ENCODE measurements at places on chromosomes 12 and 14. TPM values are rescaled to one million over a fixed set of nuclear protein-coding genes. Genes with fewer than 3 reads are reported as not detected.

- no peaks in the 10 kb centered on the region for H3K27me3 ChIP-seq
- peak overlapping the region; percentile 59 for H3K27ac ChIP-seq
- peaks cover 71% of the 10 kb centered on the region for H3K36me3 ChIP-seq
- no peak for DNase-seq
- no peaks in the 10 kb centered on the region for H3K4me1 ChIP-seq
Observed at GRCh38 chr12:49028666-49029275, 10.2 kb upstream of the PRKAG1 start.

DNA sequence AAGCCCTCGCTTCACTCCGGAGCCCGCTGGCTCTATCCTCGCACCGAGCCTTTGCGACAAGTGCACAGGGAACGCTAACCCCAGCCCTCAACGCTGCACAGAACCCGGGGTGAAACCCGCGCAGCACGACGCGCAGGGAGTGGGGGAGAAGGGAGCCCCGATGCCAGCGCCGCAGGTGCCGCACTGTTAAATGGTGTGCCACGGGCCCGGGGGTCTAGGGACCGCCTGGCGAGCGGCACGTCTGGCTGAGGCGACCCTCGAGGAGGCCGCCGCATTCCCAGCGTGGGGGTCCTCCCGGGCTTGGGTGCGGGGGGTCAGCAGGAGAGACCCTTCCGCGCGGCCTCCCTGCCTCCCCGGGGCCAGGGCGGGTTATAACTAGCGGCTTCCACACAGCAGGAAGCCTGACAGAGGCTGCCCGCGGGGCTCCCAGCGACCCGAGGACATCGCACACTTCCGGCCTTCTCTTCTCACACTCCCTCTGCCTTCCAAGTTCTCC, 23.8 kb upstream of the LRTM2 start:
- H3K4me1 ChIP-seq, result peaks cover 20% of the 10 kb centered on the region
- H3K4me3 ChIP-seq, result peak overlapping the region; percentile 83
- no peaks in the 10 kb centered on the region for H3K27me3 ChIP-seq
- peak; percentile 33 for DNase-seq
- peak overlapping the region; percentile 94 for H3K27ac ChIP-seq
- H3K36me3 ChIP-seq, result no peaks in the 10 kb centered on the region

GRCh38 chr14:89588016-89588415, 171.0 kb upstream of the FOXN3 start:
- no peak for DNase-seq
- H3K4me3 ChIP-seq, result no peak overlapping the region
- H3K27me3 ChIP-seq, result no peaks in the 10 kb centered on the region
- H3K27ac ChIP-seq, result peak overlapping the region; percentile 77
- H3K36me3 ChIP-seq, result peaks cover 20% of the 10 kb centered on the region
- H3K4me1 ChIP-seq, result peaks cover 38% of the 10 kb centered on the region

- DNase-seq, result no peak
- no peak overlapping the region for H3K27ac ChIP-seq
- H3K27me3 ChIP-seq, result no peaks in the 10 kb centered on the region
- H3K4me1 ChIP-seq, result no peaks in the 10 kb centered on the region
- H3K36me3 ChIP-seq, result no peaks in the 10 kb centered on the region
- no peak overlapping the region for H3K4me3 ChIP-seq
Observed at GRCh38 chr12:66848967-66849366, 170.1 kb upstream of the GRIP1 start.

GRCh38 chr12:24739106-24739779, 209.7 kb downstream of the BCAT1 start:
- no peak overlapping the region for H3K27ac ChIP-seq
- H3K4me1 ChIP-seq, result peaks cover 2% of the 10 kb centered on the region
- H3K4me3 ChIP-seq, result no peak overlapping the region
- peaks cover 4% of the 10 kb centered on the region for H3K27me3 ChIP-seq
- no peaks in the 10 kb centered on the region for H3K36me3 ChIP-seq

DNA sequence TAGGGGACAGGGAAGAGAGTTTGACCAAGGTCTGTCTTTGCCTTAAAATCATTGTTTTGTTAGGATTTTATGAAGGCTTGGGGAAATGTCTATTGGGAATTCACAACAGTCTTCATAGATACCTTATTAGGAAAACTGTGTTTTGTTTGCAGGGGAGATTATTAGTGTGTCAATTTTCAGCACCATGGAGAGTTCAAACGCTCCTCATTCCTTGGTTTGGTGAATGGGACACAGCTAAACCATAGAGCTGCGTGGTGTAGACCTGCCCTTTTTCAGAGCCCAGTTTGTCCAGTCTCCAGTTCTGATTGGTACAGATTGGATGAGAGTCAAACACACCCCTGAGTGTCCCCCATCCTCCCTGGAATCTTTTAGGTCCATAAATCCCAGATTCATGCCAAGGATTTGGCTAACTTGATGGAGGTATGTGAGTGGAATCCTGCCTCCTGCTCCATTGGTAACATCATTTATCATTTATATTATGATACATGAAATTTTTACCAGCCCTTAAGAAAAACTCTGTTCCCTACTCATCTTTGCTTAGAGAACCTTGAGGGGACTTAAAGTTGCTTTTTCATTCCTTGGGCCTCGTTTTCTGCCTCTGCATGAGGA, 12.0 kb downstream of the NGDN start:
- no peak for DNase-seq
- no peak overlapping the region for H3K4me3 ChIP-seq
- H3K36me3 ChIP-seq, result peaks cover 73% of the 10 kb centered on the region
- peaks cover 10% of the 10 kb centered on the region for H3K4me1 ChIP-seq
- H3K27me3 ChIP-seq, result no peaks in the 10 kb centered on the region
- no peak overlapping the region for H3K27ac ChIP-seq

GRCh38 chr14:55097881-55098560, 31.0 kb upstream of the LGALS3 start:
- H3K36me3 ChIP-seq, result no peaks in the 10 kb centered on the region
- H3K4me3 ChIP-seq, result peak overlapping the region; percentile 50
- H3K27me3 ChIP-seq, result no peaks in the 10 kb centered on the region
- H3K4me1 ChIP-seq, result peaks cover 13% of the 10 kb centered on the region
- DNase-seq, result no peak

DNA sequence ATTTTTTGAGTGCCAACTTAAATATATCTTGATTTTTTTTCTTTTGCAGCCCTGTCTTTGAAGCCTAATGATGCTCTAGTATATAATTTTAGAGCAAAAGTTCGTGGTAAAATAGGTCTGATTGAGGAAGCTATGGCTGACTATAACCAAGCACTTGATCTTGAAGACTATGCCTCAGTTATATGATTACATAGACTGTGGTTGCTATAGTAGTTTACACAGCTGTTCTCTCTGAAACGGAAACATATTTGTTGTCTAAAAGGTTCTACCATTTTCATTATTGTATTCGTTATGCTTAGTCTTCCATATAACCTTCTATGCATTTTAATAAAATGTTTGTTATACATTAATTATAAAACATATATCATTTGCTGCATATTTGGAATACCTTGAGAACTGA, 246.7 kb downstream of the TTC6 start:
- no peak overlapping the region for H3K27ac ChIP-seq
- no peaks in the 10 kb centered on the region for H3K4me1 ChIP-seq
- no peak overlapping the region for H3K4me3 ChIP-seq
- no peaks in the 10 kb centered on the region for H3K36me3 ChIP-seq

GRCh38 chr14:85332401-85332800, 197.5 kb upstream of the FLRT2 start:
- DNase-seq, result no peak
- H3K27me3 ChIP-seq, result no peaks in the 10 kb centered on the region
- H3K36me3 ChIP-seq, result no peaks in the 10 kb centered on the region
- no peak overlapping the region for H3K4me3 ChIP-seq
- no peak overlapping the region for H3K27ac ChIP-seq
- H3K4me1 ChIP-seq, result no peaks in the 10 kb centered on the region

The GYS2 gene
- 0.31 TPM for total RNA-seq

- H3K27me3 ChIP-seq, result peaks cover 22% of the 10 kb centered on the region
- no peak overlapping the region for H3K27ac ChIP-seq
- H3K4me3 ChIP-seq, result no peak overlapping the region
- H3K36me3 ChIP-seq, result no peaks in the 10 kb centered on the region
- DNase-seq, result no peak
- peaks cover 4% of the 10 kb centered on the region for H3K4me1 ChIP-seq
Observed at GRCh38 chr12:125292700-125293099, 227.5 kb downstream of the AACS start.

The EML5 gene
- total RNA-seq, result 7.3 TPM

DNA sequence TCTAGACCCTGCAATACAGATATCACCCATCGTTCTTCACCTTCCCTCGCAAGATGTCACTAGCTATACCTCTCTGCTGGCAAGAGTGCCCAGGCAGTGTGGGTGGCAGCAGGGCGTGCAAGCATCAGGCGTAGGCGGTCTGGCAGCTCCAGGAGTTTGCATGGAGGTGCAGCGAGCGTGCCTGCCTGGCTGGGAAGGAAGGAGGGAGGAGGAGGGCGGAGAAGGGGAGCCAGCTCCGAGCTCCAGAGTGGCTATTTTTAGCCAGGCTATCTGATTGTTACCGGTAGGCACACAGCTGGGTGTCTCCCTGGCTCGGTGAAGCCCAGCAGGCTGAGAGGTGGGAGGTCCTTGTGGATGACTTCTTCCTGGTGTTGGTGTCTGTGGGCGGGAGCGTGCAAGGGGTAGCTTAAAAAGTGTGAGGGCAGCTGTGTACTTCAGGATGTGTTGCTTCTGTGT, 6.2 kb downstream of the FOXJ2 start:
- H3K4me3 ChIP-seq, result peak overlapping the region; percentile 85
- H3K4me1 ChIP-seq, result peaks cover 44% of the 10 kb centered on the region
- no peak for DNase-seq
- H3K27me3 ChIP-seq, result no peaks in the 10 kb centered on the region

- peak overlapping the region; percentile 66 for H3K27ac ChIP-seq
- peaks cover 46% of the 10 kb centered on the region for H3K4me1 ChIP-seq
- H3K27me3 ChIP-seq, result no peaks in the 10 kb centered on the region
- no peak overlapping the region for H3K4me3 ChIP-seq
- DNase-seq, result no peak
- H3K36me3 ChIP-seq, result peaks cover 13% of the 10 kb centered on the region
Observed at GRCh38 chr12:91973813-91974212, 171.8 kb downstream of the BTG1 start.

The B4GALNT3 gene
- total RNA-seq, result 0.66 TPM

- DNase-seq, result peak; percentile 38
- peaks cover 46% of the 10 kb centered on the region for H3K4me1 ChIP-seq
- no peaks in the 10 kb centered on the region for H3K27me3 ChIP-seq
- H3K4me3 ChIP-seq, result peak overlapping the region; percentile 17
- no peaks in the 10 kb centered on the region for H3K36me3 ChIP-seq
Observed at GRCh38 chr14:55103005-55103640, 25.9 kb upstream of the LGALS3 start.

The COX8C gene
- total RNA-seq, result not detected

DNA sequence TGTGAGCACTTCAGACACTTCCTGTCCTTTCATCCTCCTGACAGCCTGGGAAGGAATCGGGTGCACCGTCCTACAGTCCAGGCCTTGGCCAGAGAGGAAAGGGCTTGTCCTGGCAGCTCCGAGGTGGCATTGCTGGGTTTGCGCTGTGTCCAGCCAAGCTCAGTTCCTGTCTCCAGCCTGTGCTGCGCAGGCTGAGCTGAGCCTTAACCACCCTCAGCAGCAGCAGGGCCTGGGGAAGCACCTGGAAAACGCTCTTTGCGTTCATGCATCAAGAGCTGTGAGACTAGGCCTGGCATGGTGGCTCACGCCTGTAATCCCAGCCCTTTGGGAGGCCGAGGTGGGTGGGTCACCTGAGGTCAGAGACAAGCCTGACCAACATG, 33.7 kb upstream of the EML1 start:
- peaks cover 5% of the 10 kb centered on the region for H3K27me3 ChIP-seq
- no peak overlapping the region for H3K4me3 ChIP-seq
- no peaks in the 10 kb centered on the region for H3K4me1 ChIP-seq
- no peak overlapping the region for H3K27ac ChIP-seq
- no peak for DNase-seq

The LTBP2 gene
- 0.55 TPM for total RNA-seq

The FAM181A gene
- total RNA-seq, result not detected

The CCDC175 gene
- not detected for total RNA-seq

GRCh38 chr14:104563742-104564615, 15.6 kb upstream of the C14orf180 start:
- peaks cover 2% of the 10 kb centered on the region for H3K27me3 ChIP-seq
- H3K4me3 ChIP-seq, result no peak overlapping the region
- H3K27ac ChIP-seq, result no peak overlapping the region
- peaks cover 3% of the 10 kb centered on the region for H3K4me1 ChIP-seq
- no peaks in the 10 kb centered on the region for H3K36me3 ChIP-seq
- peak; percentile 74 for DNase-seq

DNA sequence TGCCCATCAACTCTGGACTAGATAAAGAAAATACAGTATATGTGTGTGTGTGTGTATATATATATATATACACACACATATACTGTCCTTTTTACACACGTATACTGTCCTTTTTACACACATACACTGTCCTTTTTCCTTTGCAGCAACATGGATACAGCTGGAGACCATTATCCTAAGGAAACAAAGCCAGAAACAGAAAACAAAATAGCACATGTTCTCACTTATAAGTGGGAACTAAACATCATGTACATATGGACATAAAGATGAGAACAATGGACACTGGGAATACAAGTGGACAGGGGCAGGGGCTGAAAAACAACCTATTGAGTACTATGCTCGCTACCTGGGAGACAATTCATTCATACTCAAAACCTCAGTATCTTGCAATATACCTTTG, 23.7 kb downstream of the VDR start:
- no peaks in the 10 kb centered on the region for H3K36me3 ChIP-seq
- DNase-seq, result no peak
- peaks cover 29% of the 10 kb centered on the region for H3K4me1 ChIP-seq
- H3K27me3 ChIP-seq, result peaks cover 6% of the 10 kb centered on the region
- no peak overlapping the region for H3K4me3 ChIP-seq

The DCN gene
- not detected for total RNA-seq

The CSRP2 gene
- total RNA-seq, result not detected

- no peaks in the 10 kb centered on the region for H3K36me3 ChIP-seq
- no peak overlapping the region for H3K4me3 ChIP-seq
- H3K27me3 ChIP-seq, result peaks cover 36% of the 10 kb centered on the region
- H3K4me1 ChIP-seq, result no peaks in the 10 kb centered on the region
- DNase-seq, result no peak
Observed at GRCh38 chr14:100893760-100894159, 9.8 kb downstream of the RTL1 start.

The MIP gene
- not detected for total RNA-seq

DNA sequence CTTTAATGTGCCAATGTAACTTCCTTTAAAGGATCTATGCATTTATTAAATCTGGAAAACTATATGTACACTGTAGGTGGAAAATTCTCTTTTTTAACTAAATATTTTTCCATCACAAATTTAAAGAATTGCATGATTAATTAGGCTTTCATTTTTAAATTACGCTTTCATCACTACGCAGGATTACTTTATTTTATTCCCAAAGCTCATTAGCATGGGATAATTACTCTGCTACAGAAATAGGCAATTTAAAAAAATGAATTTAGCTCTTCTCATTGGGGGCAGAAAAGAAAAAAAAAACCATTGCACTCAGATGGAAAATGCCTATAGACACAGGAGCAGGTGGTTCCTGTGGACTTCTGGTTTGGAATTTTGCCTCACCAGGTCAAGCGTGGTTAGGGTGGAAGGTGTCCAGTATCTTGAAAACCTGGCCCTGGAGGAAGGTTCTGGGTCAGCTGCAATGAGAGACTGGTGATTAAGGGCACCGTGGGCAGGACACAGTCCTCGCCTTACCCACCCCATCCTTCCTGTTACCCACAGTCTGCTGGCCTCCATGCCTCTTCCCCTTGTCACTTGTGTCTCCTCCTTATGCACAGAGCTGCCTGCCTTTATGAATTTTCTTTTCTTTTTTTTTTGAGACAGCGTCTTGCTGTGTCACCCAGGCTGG, 17.3 kb upstream of the RIN3 start:
- H3K4me3 ChIP-seq, result no peak overlapping the region
- DNase-seq, result no peak
- H3K27me3 ChIP-seq, result no peaks in the 10 kb centered on the region
- H3K4me1 ChIP-seq, result peaks cover 2% of the 10 kb centered on the region
- H3K27ac ChIP-seq, result no peak overlapping the region
